ENCODE measurements at places on chromosomes 11 and 22.

DNA sequence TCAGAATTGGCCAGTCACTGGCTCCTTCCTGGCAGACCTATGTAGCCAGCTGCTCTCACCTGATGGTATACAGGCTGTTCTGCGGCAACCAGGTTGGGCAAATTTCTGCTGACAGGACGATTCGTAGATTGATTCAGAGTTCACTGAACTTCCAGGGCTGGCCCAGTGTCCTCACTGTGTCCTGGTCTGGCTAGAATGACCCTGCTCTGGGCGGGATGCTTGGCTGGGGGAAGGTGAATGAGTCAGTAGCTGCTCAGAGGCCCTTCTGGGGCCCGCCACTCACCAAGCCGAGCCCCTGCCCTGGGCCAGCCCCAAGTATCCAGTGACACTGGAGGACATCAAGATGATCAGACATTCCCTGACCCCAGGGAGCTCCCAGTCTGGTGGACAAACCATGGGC lies 62.9 kb upstream of the WNT11 start:
- DNase-seq = no peak

DNA sequence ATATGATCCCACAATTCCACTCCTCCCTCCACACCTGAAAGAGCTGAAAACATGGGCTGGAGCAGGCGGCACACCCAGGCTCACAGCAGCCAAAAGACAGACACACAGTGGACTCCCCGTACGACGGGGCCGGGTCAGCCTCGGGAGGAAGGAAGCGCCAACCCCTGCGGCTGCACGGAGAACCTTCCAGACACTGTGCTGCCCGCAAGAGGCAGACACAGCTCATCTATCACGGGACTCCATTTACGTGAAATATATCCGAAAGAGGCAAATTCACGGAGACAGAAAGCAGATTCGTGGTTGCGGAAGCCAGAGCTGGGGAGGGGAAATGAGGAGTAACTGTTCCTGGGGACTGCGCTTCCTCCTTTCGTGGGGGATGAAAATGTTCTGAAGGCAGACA lies 165.0 kb downstream of the BRD1 start:
- DNase-seq = no peak

- no peak for DNase-seq
Observed at GRCh38 chr22:30414525-30415047, 11.0 kb upstream of the MTFP1 start.

DNA sequence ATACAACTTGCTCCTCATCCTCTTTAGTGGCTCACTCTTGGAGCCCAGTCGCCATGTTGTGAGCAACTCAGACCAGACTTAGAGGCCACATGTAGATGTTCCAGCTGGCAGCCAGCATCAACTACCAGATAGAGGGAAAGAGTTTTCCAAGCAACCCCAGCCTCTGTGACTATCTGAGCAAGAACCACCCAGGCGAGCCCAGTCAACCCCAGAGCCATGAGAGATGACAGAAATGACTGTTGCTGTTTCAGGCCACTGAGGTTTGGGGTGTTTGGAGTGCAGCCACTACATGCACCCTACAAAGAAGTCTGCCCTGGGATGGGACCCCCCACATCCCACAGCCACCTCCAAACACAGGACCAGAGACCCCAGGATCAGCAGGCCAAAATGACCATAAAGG lies 24.8 kb upstream of the CLDN5 start:
- no peak for DNase-seq

GRCh38 chr22:50247748-50248147 lies 2.9 kb upstream of the TUBGCP6 start:
- DNase-seq = peak; percentile 64

DNA sequence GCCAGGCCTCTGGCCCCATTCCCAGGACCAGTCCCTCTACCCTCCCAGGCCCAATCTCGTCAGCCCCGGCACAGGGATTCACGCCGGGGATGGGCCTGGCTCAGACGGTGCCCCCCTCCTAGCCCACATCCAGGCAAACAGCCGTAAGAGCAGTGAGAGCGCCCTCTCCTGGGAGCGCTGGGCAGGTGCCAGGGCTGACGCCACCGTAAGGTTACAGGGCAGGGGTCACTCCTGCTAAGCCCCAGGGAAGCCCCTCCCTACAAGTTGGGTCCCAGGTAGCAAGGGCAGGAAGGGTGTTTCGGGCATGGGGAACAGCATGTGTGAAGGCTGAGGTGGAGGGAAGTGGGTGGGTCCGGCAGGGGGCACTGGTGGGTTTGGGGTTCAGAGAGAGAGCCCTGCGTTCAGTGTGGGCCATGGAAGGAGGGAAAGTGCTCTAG lies 19.2 kb upstream of the PPARA start:
- DNase-seq = no peak

GRCh38 chr11:87219266-87219665 lies 181.5 kb downstream of the TMEM135 start:
- DNase-seq = no peak
